ENCODE measurements at places on chromosomes 7 and 10.
A peak's percentile ranks its signal among the peaks of the same experiment; 100 is the strongest.

DNA sequence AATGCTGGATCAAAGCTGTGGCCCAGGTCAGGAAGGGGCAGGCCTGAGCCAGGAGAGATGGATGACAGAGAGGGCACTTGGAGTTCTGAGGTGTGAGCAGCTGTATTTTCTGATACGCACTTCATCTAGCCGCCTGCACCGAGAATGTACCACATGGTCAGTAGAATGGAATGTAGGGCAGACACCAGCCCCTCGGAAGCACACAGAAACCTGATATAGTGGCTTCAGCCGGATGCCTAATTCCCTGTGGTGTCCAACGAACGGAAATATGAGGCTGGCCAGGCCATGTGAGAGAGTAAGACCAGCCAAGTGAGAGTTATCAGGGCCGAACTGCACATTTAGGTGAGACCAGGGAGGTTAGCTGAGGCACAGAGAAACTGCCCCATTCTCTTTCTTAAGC lies 46.7 kb upstream of the PLCE1 start:
- DNase-seq, result peak; percentile 19

DNA sequence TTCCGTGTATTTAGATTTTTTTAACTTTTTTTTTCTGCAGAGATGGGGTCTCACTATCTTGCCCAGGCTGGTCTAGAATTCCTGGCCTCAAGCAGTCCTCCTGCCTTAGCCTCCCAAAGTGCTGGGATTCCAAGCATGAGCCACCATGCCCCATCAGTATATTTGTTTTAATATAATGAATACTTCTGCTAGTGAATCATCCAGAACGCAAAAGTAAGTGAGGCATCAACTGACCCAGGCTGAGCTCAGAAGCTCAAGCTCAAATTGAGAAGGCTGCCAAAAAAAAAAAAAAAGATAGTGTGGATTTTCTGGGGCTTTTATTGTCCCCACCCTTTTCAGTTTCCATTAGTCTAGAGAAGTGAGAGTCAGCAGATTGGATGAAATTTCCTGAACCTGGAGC lies 39.0 kb upstream of the TECTB start:
- DNase-seq, result no peak

- no peak for DNase-seq
Observed at GRCh38 chr10:118474111-118474510, 121.3 kb downstream of the PRLHR start.

- no peak for DNase-seq
Observed at GRCh38 chr10:89505640-89506275, 29.6 kb downstream of the SLC16A12 start.

DNA sequence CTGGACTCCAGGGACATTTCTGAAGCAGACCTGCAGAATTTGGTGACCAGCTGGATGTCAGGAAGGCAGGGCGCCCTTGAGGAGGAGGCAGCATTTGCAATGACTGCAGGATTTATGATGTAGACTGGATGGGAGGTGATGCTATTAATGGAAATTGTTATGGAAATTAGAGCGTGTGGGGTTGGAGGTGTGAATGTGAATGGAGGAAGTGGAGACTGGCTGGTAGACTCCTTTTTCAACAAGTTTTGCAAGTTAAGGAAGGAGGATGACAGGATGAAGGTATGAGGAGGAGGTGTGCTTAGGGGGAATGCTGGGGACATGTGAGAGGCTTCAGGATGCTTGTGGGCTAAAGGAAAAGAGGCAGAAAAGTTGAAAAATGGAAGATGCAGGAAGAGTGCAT lies 137.0 kb downstream of the TMEM178B start:
- no peak for DNase-seq

- DNase-seq, result no peak
Observed at GRCh38 chr7:155355176-155355575, 57.5 kb downstream of the INSIG1 start.

DNA sequence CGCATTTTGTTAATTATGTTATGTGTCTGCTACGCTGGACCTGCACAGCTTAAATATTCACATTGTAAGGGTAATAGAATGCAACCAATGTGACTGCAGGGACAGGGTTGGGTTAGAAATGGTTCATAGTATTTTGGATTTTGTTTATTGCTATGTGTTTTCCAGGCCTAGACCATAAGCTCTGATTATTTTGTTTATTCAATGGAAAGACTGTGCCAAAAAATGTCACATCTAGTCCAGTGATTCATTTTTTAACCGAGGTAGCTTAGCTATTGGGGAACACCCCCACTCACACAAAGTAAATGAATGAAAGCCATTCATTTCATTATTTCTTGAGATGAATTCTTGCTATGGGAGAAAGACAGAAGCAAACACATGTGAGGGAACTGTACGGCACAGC lies 516.5 kb upstream of the ANKRD30A start:
- DNase-seq, result no peak
